Nucleus accumbens (tissue), 56 donors: ENCODE measurements at places on chromosomes 12 and 14.

- no peak for DNase-seq
Measured at GRCh38 chr12:63298386-63298930, 147.5 kb upstream of the AVPR1A start.

DNA sequence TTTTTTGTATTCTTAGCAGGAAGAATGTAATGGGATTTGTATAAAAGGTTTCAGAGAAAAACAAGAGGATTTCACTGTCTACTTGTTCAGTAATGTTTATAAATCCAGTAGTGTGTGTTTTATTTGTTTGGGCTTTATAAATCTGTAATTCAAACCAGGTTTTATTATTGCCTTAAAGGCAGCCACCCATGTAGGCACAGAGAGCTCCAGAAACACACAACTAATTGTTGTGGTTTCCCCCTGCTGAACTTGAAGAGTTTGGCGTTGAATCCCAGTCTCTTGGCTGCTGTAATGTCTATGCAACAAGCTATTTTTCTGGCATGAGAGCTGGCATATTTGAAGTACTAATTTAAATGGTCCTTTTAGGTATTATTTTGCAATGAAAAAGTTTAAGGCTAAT is 63.4 kb upstream of the SLCO1C1 start:
- DNase-seq: no peak

DNA sequence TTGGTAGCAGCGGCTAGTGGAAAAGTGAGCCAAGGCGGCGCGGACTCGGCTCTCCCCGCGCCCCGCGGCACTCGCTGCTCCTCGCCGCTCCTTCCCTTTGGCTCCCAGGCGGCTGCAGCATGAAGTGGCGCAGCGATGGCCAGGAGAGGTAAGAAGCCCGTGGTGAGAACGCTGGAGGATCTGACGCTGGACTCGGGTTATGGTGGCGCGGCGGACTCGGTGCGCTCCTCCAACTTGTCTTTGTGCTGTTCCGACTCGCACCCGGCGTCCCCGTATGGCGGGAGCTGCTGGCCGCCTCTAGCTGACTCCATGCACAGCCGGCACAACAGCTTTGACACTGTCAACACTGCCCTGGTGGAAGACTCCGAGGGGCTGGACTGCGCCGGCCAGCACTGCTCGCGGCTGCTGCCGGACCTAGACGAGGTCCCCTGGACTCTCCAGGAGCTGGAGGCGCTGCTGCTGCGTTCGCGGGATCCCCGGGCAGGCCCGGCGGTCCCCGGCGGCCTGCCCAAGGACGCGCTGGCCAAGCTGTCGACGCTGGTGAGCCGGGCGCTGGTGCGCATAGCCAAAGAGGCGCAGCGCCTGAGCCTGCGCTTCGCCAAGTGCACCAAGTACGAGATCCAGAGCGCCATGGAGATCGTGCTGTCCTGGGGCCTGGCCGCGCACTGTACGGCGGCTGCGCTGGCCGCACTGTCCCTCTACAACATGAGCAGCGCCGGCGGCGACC is 225.6 kb upstream of the CRY1 start:
- no peak for DNase-seq

- DNase-seq: no peak
Measured at GRCh38 chr12:119593578-119594398, at the start of gene TMEM233. Gene TMEM233, plus strand, starts transcription at chr12:119593774. Its CDS starts 75 bp downstream, at chr12:119593849.

DNA sequence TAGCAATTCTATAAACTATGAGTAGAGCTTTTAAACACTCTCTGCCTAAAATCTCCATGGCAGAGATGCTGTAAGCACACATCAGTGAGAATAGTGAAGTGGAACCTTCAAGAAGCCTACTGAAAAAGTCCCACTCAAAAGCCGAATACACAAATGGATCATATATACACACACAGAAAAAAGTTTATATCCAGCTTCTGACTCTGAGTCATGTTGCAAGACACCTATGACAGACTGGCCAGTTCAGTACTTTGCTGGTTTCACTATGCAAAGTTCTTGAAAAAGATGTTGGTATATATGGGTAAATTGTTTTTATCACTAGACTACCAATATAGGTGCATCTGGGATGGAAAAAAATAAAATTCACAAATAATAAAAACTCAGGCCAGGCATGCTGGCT is 126.1 kb downstream of the KCNK10 start:
- DNase-seq: no peak

GRCh38 chr14:50541159-50541567 is 8.8 kb upstream of the MAP4K5 start:
- DNase-seq: no peak

GRCh38 chr12:132632521-132633228 is 14.1 kb downstream of the P2RX2 start:
- no peak for DNase-seq

- no peak for DNase-seq
Measured at GRCh38 chr14:22200977-22201605, 387.9 kb downstream of the DAD1 start.

GRCh38 chr12:54549774-54550451 is 512 bp downstream of the PDE1B start:
- DNase-seq: no peak

- DNase-seq: no peak
Measured at GRCh38 chr12:92110083-92110640, 35.5 kb downstream of the BTG1 start.

DNA sequence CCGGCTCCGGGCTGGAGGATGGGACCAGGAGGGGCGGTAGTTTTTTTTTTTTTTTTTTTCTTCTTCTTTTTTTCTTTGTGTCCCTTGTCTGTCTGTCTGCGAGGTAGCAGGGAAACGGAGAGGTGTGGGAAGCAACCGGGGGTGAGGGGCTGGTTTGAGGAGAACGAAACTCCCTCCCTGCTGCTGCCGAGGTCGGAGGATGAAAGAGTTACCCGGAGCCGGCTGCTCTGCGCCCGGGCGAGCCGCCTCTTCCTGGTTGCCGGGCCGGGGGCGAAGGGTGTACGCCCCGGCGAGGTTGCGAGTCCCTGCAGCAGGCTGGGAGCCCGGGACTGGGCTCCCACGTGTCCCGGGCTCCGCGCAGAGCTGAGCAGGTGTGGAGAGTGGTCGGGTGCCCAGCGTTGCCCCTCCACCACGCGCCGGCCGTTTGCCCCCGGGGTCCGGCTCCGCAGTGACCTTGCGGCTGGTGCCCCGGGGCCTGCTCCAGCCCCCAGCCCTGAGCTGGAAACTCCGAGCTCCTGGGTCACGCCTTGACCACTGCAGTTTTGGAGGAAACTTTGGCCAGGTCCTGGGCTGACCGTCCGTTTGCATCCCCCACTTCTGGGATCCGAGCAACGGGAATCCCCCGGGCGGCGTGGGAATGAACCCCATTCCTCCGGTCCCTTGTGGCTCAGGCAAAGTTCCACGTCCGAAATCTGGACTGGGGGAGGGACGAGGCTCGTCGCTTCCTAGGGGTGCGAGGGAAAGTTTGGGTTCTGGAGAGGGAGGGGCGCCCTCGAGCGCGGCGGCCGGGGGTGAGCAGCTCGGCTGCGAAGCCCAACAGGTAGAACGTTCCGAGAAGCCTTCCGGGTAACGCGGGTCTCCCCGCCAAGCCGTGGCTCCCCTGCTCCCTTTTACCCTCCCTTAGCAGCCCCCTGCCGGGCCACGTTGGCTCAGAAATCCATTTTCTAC is 1.3 kb downstream of the CHST11 start:
- no peak for DNase-seq

- DNase-seq: no peak
Measured at GRCh38 chr12:69389831-69390230, 30.3 kb downstream of the YEATS4 start.

DNA sequence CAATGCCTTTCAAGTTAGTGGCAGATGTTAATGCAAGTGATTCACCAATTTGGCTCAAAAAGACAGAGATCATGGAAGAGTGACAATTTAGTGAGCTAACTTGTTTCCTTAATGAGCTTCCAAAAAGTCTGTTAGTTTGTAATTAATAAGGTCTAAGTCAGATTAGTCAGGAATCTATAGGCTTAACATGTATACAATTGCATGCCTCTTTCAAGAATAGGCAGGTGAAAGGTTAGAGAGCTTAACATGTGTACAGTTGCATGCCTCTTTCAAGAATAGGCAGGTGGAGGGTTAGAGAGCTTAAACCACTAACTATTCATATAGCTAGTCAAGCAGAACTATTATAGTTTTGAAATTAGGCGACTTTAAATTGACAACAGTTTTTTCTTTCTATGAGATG is 663.8 kb downstream of the C12orf50 start:
- DNase-seq: no peak

GRCh38 chr14:99231161-99231849 is 40.7 kb downstream of the BCL11B start:
- no peak for DNase-seq

- no peak for DNase-seq
Measured at GRCh38 chr12:110338754-110339153, 57.7 kb downstream of the ATP2A2 start.

DNA sequence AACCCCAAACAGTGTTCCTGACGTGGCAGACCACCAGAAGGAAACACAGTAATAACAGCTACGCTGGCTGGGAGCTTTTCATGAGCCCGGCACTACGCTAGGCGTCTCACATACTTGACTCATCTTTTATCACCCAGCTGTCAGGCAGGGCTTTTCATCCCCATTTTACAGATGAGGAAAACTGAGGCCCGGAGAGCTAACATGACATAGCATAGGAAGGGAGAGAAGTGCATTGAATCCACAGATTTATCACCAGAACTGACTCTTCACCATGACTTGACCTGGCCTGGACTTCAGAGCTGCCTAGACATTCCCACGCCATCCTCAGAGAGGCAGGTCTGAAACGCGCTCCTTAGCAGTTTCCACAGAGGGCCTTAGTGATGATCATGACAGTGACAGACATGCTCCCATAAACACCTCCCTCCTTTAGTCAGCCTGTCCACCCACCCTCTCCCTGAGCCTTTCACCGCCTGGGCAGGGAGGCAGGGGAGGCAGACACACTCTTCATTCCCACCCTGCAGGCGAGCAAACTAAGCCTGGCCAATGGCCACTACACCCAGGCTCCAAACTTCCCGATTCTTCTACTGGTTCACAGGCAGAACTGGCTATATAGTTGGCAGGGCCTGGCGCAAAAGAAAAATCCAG is 56.2 kb downstream of the RBM19 start:
- no peak for DNase-seq

- DNase-seq: peak; percentile 56
Measured at GRCh38 chr12:53097564-53098353, at the start of gene IGFBP6. Gene IGFBP6, plus strand, starts transcription at chr12:53097667. Its CDS starts 51 bp downstream, at chr12:53097718.

DNA sequence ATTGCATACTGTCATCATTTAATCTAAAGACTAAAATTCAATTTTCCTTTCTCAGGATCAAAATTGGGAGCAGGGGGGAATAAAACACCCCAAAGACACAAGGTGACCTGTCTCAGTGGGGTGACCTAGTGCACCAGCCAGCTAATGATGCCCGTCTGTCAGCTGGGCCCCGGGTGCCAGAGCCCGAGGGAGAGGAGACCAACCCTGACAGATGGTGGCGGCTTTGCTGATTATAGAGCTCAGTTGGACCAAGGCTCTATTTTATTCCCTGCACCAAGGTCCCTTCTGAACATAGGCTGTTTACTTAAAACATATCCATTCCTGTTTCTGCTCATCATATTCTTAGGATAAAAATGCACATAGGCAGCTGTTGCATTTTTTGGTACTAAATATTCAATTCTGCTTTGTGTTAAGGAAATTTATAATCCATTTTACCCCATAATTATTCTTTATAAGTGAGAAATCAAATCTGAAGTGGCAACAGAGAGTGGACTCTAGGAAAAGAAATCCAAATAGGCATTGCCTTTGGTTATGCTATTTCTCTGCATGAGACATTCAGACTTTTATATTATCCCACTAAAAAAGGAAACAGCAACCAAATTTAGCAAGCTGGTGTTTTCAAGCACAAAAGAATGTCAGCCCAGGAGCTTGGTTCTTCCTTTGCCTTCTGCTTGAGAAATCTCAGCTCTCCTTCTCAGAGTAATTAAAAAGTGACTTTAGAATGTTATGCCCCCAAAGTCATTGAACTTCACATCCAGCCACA is 96.8 kb upstream of the IFNG-AS1 start:
- DNase-seq: no peak

DNA sequence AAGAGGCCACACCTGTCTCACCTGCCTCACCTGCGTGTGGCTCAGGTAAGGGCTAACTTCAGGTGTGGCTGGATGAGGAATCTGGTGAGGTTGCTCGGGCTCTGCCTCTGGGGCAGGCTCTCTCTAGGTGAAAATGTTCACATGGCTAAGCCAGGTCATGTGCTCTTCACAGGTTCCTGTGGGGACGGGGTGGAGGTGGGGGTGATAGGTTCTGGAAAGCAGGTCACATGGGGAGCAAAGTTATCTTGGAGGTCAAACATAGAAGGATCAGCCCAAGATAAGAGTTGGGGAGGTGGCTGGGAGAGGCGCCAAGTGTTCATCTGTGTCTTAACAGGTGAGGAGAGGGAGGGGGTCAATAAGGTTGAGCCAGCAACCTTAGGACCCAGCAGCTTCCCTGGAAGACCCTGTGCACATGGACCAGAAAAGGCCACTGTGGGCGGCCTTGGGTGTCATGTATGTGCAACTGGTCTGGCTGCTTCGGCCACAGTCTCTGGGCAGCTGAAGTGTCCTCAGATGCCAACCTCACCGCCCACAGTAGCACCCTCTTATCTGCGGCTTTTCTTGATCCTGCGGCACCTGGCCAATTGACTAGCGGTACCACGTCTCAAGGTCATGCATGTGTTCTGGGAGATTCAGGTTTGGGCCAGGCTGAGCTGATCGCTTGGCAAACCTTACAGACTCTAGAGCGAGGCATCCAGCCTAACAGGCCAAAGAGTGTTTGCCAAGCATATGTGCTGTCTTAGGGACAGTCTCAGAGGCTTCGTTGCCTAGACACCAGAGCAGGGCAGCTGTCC is 60.5 kb downstream of the CACNA1C start:
- DNase-seq: no peak

DNA sequence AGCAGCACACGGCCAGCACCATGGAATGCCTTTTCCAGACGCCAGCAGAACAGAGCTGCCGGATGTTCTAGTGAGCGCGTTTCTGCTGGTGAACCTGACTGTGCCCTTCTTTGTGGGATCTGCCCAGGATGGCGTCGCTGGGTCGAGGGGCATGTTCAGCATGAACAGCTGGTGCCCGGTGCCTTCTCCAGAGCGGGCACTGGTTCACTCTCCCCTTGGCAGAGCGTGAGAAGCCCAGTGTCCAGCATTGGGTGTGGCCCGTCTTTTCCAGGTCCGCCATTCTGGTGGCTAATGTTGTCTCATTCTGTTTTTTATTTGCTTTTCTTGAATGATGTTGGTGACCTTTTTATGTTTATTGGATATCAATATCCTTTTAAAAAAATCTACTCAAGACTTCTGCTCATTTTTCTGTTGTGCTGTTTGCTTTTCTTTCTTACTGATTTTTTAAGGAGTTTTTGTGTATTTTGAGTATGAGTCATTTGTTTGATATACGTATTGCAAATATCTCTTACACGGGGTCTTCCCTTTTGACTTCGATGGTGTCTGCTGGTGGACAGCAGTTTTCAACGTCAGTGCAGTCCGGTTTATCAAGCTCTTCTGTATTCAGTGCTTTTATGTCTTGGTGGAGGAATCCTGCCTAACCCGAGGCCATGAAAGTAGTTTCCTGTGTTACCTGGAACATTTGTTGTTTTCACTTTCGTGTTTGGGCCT is 74.3 kb downstream of the ADGRD1 start:
- DNase-seq: no peak
